Non-pigmented ciliary epithelial cell (primary cell): ENCODE measurements at places on chromosomes 16 and 17.

DNA sequence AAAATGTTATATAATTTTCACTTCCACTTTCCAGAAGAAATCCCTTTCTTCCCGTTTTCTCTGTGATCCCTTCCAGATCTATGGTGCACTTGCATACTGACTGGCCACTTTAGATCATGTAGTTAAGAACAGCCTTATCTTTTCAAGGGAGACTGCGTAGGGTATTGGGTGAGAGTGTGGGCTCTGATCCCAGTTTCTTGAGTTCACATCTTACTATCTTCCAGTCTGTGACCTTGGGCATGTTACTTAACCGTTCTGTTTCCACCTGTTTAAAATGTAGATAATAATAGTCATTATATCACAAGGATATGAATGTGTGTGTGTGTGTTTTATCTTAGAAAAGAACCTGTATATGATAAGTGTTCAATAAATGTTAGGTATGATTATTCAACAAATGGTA lies 83.7 kb downstream of the TANGO6 start:
- no peak for DNase-seq

DNA sequence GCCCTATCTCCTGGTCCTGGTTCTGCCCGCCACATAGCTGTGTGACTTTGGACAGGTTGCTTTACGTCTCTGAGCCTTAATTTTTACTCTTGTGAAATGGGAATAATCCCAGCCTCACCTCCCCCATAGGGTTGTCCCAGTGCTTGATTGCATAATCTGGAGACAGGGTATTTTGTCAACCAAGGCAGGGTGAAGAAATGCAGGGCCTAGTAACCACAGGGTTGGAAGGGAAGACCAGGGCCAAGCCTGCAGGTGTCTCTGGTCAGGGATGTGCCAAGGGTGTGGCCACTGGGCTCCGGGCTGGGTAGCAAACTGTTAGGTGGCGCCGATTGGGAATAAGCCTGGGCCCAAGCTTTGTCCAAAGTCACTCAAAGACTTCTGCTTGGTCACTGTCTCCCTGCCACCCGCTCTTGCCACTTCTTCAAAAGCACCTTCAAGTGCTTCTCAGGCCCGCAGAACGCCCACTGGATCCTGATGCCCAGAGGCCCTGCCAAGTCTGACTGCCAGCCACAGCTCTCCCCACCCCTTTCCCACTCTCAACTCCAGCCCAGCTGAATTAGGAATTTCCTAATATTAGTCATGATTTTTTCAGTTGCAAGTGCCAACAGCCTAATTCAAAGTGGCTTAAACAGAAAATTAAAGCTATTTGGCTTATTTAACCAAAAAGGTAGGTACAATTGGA lies 20.6 kb upstream of the COL1A1 start:
- DNase-seq: no peak

DNA sequence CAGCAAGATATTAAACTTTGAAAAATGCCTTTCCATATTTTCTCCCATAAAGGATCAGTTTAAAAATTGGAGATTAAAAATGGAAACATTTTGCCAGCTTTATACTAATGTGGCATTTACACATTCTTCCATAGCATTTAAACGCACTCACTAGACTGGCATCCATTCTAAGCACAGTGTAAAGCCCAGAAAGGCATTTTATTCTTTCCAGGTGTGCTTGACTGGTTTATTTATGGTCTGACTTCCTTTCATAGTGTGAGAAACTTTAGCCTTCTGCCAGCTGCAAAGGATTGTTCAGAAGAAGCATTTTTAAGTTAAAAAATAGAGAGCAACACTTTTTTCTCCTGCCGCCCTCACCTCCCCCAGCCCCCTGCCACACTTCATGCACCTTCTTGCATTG lies 271.7 kb upstream of the PSMD7 start:
- no peak for DNase-seq

DNA sequence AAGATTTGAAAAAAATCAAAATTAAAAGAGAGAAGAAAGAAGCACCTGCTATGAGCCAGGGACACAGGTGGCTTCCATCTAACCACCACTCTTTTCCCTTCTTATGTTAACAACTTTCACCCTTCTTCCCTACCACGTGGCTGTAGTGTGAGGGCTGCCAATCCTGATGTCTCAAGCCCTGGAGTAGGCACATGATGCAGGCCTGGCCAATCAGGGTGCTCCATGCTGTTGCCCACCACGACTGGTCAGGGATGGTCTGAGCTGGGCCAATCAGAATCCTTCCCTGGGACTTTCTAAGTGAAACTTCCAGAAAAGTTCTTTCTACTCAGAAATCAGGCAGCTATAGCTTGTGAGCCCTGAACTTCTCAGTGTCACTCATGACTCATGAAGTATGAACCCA lies 140.7 kb downstream of the SDK2 start:
- DNase-seq: no peak

- no peak for DNase-seq
Observed at GRCh38 chr16:69157196-69157595, 24.7 kb downstream of the UTP4 start.

DNA sequence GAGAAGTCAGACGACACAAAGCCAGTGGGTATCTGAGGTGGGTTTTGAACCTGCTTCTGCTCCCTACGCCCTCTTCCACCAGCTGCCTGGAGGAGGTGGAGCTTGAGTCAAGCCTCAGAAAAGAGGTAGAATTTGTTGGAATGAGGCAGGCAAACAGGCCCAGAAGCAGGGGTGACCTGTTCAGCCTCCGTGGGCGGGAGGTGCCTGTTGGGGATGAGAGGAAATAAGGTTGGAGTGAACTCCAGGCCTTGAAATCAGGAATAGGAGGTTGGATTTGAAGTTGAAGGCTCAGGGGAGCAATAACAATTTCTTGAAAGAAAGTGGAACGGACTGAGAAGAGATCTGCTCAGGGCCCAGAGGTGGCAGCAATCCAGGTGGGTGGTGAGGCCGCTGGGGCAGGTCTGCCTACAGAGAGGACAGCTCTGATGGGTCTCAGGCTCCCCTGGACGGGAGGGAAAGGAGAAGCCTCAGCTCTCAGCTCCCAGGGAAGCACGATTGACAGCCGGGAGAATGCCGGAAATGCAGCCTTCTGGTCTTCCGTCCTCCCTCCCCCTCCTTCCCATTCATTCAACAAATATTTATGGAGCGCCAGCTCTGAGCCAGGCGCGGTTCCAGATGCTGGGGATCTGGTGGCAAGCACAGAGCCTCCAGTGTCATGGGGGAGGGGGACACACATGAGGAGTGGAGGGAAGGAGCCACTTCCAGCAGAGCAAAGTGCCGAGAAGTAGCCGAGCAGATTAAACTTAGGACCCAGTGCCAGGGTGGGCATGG lies 61.9 kb upstream of the CIBAR2 start:
- DNase-seq: no peak

GRCh38 chr17:3009411-3009920 lies 53.9 kb downstream of the OR1D5 start:
- DNase-seq: no peak

DNA sequence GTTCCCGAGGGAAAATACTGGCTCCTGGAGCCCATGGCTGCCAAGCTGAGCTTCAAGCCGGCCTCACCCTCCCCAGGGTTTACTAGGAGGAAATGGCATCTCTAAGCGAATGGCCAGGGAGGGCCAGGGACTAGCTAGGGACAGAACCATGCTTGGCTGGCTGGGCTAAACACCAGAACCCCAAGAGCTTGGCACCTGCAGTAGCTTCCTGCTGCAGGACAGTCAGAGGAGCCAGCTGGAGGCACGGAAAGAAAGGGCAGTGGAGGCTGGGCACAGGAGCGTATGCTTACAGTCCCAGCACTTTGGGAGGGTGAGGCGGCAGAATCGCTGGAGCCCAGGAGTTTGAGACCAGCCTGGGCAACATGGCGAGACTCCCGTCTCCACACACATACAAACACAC lies 33.7 kb downstream of the PEMT start:
- DNase-seq: no peak

- DNase-seq: no peak
Observed at GRCh38 chr17:4479982-4480751, 18.5 kb upstream of the SPNS2 start.

GRCh38 chr17:21297026-21297520 lies 12.6 kb downstream of the MAP2K3 start:
- no peak for DNase-seq

DNA sequence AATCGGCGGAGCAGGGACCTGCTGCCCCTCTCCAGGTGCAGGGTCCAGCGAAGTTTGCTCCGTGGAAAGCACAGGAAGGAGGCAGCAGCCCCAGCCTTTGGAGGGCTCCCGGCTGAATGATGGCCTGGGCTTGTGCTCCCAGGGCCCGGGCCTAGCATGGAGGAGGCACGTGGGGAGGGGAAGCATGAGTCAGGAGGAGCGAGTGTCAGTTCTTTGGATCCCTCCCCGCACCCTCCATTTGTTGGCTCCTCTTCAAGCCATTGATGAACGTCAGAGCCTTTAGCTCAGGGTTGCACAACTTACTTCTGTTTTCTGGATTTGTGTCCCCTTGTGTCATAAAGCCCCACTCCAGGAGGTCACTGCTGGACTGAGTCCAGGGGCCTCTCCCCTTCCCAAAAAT lies 25.8 kb downstream of the TTYH2 start:
- no peak for DNase-seq

DNA sequence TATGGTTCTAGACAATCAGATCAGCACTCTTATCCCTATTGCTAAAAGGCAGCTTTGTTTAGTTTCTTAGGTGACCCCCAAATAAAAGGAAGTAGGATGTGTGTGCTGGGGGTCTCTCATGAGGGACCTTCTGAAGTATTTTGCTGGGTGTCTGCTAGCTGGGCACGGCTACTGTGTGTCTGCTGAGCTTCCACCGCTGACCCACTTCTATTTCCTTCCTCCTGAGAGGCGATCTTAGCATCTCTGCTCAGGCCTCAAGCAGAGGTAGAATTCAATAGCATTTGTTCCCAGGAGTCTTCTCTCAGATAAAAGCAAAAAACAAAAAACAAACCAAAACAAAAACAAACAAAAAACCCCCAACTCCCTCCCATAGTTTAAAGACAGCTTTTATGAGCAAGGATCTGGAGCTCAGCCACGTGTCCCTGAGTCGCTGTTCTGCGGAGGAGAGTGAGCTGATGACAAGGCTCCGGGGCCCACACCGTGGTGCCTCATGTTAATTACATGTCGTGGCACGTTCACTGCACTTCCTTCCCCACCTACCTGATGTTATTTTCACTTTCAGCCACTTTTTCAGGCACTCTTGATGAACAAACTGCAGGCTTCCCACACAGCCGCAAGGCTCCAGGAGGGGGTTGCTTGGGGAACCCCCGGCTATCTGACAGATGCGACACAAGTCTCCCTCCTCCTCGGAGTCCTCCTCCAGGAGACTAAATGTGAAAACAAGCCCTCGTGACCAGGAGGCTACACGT lies 83.5 kb downstream of the MARCHF10 start:
- no peak for DNase-seq

- DNase-seq: no peak
Observed at GRCh38 chr17:71919186-71919585, 201.6 kb upstream of the SOX9 start.

DNA sequence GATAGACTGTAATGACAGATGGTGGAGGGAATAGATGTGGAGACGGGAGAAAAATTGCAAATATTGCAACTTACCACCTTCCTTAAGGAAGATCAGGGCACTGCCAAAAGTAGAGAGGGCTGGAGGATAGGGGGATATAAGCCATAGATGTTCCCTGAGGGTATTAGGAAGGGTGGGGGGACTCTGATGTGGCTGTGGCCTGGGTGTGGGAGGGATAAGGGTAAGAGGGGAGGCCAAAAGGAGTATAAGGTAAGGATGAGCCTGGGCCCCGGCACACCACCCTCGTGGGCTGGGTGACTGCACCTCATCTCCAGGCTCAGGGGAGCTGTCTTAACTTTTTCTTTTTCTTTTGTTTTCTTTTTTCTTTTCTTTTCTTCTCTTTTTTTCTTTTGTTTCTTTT lies 30.6 kb upstream of the BRD7 start:
- DNase-seq: no peak

- DNase-seq: no peak
Observed at GRCh38 chr17:35084987-35085386, 21.5 kb upstream of the RFFL start.

DNA sequence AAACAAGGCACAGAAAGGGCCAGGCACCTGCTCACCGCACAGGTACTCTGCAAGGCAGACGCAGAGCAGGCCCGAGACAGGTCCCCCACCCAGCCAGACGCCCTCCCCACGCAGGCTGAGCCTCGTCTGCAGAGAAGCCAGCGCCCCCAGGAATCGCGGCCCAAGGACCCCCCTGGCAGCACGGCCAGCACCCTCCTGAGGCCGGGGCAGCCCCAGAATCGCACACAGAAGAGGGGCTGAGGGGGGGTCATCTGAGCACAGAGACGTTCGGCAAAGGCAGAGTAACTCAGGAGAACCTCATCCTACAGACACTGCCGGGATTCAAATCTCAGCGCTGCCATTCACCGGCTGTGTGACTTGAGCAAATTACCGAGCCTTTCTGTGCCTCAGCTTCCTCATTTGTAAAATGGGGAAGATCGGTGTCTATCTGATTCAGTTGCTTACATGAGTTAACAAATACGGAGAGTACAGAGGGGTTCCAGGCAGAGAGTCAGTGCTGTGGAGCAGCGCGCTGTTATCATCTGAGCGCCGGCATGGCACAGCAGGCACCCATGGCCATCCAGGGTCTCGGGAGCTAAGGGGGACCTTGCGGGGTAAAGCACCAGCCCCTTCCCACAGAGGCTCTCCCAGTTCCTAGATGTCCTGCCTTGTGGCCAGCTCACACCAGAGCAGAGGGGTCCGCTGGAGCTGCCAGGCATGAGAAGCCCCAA lies 10.4 kb downstream of the EMC6 start:
- DNase-seq: no peak

- DNase-seq: no peak
Observed at GRCh38 chr17:13073018-13073417, 55.2 kb upstream of the ELAC2 start.
